ENCODE measurements at places on chromosomes 3 and 15.

DNA sequence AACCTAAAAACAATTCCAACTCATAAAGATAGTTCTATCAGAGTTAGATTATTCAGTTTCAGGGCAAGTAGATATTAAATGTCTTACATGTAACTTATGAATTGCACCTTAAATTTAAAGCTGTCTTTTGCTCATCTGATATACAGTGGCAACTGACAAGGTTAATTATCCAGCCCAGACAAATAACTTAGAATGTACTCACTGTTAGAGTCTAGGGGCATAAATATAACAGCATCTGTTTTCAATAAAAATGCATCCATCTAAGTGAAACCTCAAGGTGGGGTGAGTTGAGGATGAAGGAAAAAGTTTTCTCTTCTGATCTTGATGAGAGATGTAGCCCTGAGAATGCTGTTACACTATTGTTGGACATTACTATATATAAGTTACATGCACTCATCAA lies 112.6 kb downstream of the FBN1 start:
- DNase-seq: no peak

GRCh38 chr3:117691526-117691925 lies 981.9 kb downstream of the TUSC7 start:
- DNase-seq: no peak

DNA sequence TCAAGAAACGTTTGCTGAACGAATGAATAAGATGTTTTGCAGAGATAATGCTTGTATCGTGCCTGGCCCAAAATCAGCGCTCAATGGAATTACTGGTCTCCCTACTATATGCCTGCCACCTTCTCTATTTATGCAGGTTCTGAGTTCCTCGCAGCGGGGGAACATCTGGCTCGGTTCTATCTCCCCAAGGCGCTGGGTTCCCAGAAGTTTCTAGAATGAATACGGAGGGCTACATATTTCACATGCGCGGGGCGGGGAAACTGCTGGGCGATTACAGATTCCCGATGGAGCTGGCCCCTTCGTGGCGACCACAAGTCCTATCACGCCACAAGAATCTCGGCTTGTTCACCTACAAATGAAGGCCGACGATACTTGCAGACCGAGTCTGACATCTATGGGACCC lies 411 bp upstream of the EIF2B5 start:
- DNase-seq: no peak

DNA sequence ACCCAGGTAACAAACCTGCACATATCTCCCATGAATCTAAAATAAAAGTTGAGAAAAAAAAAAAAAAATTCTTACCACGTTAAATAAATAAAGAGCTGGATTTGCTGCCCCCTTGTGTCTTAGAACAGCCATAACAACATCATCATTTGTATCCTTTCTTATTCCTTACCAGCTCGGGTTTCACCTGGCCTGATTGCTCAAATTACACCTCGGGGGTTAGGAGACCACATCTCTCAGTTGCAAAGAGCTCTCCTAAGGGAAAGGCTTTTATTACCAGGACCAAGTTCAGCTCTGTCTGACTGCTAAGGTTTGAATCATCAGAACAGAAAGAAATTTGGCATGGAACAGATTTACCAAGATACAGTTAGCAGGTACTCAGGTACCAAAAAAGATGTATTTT lies 25.8 kb upstream of the RPL39L start:
- no peak for DNase-seq

GRCh38 chr3:49329186-49329585 lies 10.7 kb downstream of the USP4 start:
- no peak for DNase-seq

DNA sequence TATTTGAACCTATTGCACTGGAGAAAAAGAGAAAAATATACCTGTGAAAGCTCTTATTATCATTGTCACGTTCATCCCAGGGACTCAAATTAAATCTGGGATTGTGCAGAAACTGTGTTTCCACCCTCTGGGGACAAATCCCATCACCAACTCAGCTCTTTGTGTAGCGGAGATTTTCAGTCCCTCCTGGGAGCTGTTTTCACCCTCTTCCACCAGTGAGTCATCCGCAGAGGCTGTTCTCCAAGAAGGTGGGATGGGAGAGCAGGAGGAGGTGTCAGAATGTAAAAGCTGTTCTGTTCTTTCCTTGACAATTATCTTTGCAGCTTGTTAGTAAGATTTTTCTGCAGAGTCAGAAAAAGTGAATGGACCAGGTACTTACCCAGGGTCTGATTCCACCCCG lies 28.0 kb downstream of the SV2B start:
- no peak for DNase-seq

Data from stimulated activated CD4-positive, alpha-beta T cell treated with anti-CD3 and anti-CD28 coated beads, Interleukin-15, amount 100 ng/mL, for 1 hour (primary cell).